ENCODE measurements at places on chromosomes 13 and 19.

- no peak for DNase-seq
These were observed 45.9 kb downstream of the TSHZ3 start for GRCh38 chr19:31303262-31303815.

- DNase-seq = no peak
These were observed 76.2 kb upstream of the MTIF3 start for GRCh38 chr13:27526516-27526915.

GRCh38 chr13:85174291-85174690 is 624.9 kb downstream of the SLITRK6 start:
- no peak for DNase-seq

- DNase-seq = no peak
These were observed 38.6 kb upstream of the ITM2B start for GRCh38 chr13:48194379-48194754.

- DNase-seq = peak; percentile 43
These were observed 33.8 kb upstream of the GARRE1 start for GRCh38 chr19:34220472-34221063.

DNA sequence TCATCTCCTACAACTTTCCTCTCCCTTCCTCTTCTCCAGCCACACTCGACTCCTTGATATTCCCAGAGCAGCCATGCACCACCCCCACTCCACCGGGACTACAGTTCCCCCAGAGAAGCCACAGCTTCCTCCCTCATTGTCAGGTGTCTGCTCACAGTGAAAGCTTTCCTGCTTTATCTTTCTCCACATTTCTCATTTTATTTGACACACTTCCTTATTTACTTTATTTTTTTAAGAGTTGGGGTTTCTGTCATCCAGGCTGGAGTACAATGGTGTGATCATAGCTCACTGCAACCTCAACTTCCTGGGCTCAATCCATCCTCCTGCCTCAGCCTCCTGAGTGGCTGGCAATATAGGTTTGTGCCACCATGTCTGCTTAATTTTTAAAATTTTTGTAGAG is 464.6 kb downstream of the MYO16 start:
- no peak for DNase-seq

DNA sequence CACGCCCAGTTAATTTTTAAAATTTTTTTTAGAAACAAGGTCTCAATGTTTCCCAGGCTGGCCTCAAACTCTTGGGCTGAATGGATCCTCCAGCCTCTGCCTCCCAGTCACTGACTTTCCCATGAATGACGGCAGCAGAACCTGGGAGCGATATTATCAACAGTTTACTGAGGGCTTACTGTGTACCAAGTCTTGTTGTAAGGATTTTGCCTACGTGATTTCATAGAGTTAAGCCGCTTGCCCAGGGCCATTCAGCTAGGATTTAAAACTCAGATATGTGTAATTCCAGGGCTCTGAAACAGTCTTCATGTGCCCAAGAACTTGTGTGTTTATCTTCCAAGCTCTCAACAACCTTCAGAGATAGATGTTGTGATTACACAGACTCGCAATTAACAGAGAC is 6.0 kb upstream of the KXD1 start:
- DNase-seq = no peak

- DNase-seq = no peak
These were observed 337.6 kb upstream of the SLC10A2 start for GRCh38 chr13:103403814-103404213.

DNA sequence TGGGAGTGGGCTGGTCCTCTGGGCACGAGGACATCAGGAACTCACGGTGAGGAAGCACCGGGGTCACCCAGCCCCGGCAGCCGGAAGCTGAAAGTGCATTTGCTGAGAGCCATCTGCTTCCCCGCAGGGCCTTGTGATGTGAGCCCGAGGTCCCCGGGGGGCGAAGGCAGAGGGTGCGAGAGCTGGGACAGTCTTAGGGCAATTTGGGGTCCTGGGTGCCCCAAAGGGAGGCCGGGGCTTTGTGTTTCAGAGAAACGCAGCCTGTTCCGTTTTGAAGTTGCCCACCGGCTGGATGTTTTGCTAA is 4.8 kb downstream of the F2RL3 start:
- peak; percentile 46 for DNase-seq
